ENCODE measurements at places on chromosomes 5 and 9. TPM values are rescaled to one million over a fixed set of nuclear protein-coding genes. Genes with fewer than 3 reads are reported as not detected.

The ENTPD2 gene
- not detected for total RNA-seq

- DNase-seq = no peak
Observed at GRCh38 chr9:92404042-92404836, at the start of gene OGN. TSS of gene OGN (minus strand) at chr9:92404578. CDS start at chr9:92403407, 1,171 bp downstream.

The IFNA2 gene
- total RNA-seq = not detected

The IL3 gene
- not detected for total RNA-seq

DNA sequence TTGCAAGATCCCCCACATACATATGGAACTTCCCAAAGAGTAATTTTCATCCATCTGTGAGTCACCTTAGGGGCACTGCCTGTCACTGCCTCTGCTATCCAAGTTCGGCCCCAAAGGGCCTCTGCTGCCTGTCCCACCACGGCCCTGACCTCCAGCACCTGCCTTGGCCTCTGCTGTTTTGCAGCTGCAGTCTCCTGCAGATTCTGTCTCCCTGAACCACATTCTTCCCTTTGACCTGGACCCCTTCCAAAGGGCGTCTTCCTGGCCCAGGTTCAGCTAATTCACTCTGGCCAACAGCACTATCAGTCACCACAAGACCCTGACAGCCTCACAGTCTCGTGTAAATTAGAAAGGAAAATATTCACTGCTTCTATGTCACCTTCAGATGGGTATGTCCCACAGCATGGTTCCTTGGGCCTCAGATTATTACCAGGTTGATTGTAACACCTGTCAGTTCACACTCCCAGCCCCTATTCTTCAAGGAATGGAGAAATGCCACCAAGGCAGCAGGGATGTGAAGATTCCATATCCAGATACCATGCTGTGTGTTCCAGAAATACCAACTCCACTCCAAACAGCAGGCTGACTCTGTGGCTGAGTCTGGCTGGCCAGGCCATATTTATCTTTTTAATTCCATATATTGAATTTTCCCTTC is 479.3 kb downstream of the ARHGEF28 start:
- DNase-seq = no peak

The SLC25A2 gene
- 0.11 TPM for total RNA-seq

DNA sequence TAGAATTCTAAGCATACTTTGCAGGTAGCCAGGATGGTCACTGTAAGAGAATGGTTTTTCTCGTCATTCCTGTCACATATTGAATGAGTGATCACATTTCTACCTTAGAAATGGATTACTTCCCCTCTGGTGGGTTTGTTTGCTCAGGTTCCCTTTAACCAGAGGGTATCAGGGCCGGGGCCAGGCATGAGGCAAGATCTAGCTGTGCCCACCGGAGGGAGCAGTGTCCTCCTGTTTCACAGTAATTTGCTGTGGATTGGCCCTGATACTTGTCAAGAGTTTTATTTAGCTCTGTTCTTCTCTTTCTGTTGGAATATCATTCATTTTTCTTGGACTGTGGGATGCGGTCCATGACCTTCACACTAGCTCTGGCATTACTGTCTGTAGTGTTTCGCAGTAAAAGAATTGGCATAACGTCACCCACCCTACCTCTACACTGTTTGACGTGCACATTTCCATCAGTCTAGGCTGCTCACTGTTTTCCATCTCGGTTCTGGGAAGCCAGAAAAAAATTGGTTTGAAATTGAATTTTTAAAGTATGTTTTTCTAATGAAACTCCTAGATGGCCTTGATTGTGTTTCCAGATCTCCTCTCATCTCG is 42.4 kb upstream of the ZBED3 start:
- peak; percentile 41 for DNase-seq

The TMEM171 gene
- 4.8 TPM for total RNA-seq

The CFAP90 gene
- 0.16 TPM for total RNA-seq

DNA sequence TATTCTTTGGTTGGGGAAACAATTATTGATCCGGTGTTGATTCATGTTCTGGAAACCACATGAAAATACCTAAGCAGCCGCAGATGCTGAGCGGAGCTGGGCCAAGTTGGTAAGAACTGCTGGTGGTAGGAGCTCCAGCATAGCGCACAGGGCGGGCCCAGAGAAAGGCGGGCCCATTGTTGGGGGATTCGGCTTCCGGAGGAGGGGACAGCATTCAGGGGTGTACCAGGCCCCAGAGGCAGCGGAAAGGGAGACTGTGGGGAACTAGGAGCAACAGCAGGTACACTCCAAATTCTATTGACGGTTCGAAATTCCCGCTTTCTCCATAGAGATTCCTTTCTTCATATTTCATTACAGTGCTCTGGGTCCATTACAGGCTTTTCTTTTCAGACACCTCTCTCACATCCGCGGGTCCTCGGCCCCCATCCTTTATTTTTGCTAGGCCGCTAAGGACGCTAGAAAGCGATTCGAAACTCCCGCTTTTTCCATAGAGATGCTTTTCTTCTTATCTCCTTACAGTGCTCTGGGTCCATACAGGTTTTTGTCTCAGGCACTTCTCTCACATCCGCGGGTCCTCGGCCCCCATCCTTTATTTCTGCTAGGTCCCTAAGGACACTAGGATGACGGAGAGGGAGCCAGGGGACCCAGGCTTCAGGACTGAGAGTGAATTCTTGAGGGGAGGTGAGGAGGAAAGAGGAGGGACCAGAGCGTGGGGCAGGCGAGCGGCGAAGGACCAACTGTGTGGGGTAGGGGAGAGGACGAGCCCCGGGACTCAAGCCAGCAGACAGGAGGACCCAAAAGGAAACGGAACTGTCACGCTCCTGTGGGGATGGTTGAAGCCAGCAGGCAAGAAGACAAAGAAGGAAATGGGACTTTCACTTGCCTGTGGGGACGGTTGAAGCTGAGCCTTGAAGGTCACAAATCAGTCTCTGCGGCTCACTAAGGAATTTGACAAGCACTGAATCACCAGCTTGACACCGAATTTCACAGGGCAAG is at the start of gene CCDC152:
TSS of gene CCDC152 (plus strand) at position 213 of the 996 bp plus-strand sequence. CDS start 2,304 bp downstream, outside the sequence.
- no peak for DNase-seq

The VLDLR gene
- total RNA-seq = 35.5 TPM

The HAVCR1 gene
- total RNA-seq = not detected

The FBXL7 gene
- 9.4 TPM for total RNA-seq

- DNase-seq = no peak
Observed at GRCh38 chr9:87054999-87055686, 107.8 kb upstream of the GAS1 start.

GRCh38 chr9:74861773-74862474 is 25.8 kb downstream of the TRPM6 start:
- DNase-seq = peak; percentile 19

The ANKRD18B gene
- 4.8 TPM for total RNA-seq

DNA sequence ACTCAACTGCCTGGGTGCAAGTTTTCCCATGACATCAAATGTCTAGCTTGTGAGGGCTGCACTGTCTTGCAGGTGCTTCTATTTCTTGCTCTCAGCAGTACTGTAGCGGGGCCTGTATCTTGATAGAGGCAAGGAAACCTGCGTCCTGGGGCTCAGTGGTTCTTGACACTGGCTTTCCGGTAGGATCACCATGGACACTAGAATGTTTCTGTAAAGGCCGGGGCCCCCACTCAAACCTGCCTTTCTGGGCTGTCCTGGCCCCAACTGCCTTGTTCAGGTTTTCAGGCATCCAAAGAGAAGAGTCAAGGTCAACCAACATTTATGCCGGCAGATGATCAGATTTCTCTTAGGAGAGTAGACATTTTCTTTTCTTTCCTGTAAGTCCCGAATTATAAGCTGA is 26.7 kb upstream of the TENT4A start:
- no peak for DNase-seq

DNA sequence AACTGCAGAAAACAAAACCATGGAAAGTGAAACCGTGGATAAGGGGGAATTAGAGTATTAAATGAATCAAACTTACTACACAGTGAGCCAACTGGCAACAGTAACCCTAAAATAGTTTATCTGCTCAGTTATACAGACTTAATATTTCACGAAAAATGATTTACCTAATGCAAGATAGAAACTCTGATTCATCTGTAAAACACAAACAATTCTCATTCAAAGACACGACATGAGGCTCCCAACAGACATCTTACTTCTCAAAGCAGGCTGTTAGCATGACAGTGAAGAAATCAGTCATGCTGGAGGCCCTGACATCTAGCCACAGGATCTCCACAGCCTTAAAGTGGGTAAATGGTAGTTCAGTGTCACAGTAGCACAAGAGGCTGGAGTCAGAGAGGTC is 131.2 kb downstream of the FBN2 start:
- DNase-seq = no peak

DNA sequence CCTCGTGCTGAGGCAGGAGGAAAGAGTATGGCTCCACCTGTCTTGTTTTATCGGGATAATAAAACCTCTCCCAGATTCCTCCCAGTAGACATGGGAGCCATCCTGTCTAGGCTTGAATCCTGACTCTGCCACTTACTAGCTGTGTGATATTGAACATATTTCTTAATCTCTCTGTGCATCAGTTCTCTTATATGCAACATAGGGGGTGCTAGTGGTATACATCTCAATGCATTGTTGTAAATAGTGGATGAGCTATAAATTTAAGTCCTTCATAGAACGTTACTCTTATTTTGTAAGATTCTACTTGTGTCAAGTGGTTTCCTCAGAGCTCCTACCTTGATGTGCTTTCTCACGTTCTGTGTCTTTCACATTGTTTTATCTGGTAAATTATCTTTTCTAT is 417.7 kb upstream of the POU5F2 start:
- DNase-seq = no peak

The NAIF1 gene
- 11.9 TPM for total RNA-seq

- DNase-seq = no peak
Observed at GRCh38 chr5:32317041-32317440, 4.3 kb upstream of the MTMR12 start.

DNA sequence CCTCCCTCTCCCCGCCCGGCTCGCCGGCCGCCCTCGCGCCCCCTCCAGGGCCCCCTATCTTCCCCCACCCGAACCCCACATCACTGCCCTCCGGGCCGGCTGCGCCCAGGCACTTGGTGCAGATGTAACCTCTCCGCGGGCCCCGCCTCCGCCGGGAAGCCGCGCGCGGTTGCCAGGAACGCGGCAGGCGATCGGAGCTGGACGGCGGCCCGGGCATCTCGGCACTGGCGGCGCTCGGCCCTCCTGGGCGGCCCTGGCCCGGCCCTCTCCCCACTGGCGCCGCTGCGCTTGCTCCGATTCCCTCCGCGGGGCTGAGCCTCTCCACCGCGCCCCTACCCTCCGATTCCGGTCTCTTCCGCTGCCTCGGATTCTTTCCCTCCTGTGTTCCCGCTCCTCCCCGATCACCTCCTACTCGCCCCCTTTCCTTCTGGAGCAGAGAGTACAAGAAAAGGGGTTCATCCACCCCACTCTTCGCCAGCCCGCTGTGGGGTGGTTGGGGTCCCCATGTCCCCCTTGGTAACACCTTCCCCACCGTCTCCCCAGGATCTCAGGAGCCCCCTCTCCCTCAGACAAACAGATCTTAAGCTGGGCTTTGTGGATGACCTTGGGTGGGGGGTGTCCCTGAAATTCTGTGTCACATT is 70.6 kb downstream of the C9orf50 start:
- DNase-seq = no peak

The TEX48 gene
- total RNA-seq = not detected

- no peak for DNase-seq
Observed at GRCh38 chr5:92401-93220, 643 bp downstream of the PLEKHG4B start.

- DNase-seq = no peak
Observed at GRCh38 chr9:34793428-34793827, 83.5 kb upstream of the CCL21 start.

DNA sequence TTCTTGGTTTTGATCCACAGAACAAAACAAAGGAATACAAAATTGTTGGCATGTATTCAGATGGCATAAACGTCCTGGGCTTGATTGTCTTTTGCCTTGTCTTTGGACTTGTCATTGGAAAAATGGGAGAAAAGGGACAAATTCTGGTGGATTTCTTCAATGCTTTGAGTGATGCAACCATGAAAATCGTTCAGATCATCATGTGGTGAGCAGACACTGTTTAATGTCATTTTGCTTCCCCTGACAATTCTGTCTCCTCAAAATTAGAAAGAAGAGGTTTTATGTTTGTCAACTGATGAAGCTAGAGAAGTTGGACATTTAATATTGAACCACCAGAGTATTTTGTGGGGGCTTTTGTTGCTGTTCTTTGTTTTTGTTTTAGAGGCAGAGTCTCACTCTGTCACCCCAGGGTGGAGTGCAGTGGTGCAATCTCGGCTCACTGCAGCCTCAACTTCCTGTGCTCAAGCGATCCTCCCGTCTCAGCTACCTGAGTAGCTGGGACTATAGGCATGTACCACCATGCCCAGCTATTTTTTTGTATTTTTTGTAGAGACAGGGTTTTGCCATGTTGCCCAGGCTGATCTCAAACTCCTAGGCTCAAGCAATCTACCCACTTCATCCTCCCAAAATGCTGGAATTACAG is 82.0 kb downstream of the SLC1A1 start:
- no peak for DNase-seq

- no peak for DNase-seq
Observed at GRCh38 chr9:124792257-124793014, 15.5 kb downstream of the OLFML2A start.

The UNC5A gene
- total RNA-seq = 0.08 TPM

GRCh38 chr9:28720746-28721145 is 1147.5 kb upstream of the C9orf72 start:
- no peak for DNase-seq

DNA sequence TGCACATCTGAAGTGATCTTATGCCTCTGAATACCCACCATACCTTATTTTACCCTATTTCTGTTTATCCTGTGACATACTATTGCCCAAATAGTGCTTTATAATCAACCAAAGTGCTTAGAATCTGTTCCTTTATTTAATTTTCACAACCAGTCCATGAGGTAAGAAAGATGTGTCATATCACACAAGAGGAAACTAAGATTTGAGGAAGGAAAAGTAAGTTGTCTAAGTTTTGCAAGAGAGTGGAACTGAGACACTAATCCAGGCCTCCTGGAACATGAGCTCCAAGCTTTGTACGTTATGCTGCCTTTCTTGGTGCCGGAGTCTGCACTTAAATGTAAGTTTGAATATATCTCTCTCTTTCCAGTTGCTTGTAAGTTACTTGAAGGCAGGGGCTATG is 17.2 kb downstream of the KDM3B start:
- DNase-seq = no peak

DNA sequence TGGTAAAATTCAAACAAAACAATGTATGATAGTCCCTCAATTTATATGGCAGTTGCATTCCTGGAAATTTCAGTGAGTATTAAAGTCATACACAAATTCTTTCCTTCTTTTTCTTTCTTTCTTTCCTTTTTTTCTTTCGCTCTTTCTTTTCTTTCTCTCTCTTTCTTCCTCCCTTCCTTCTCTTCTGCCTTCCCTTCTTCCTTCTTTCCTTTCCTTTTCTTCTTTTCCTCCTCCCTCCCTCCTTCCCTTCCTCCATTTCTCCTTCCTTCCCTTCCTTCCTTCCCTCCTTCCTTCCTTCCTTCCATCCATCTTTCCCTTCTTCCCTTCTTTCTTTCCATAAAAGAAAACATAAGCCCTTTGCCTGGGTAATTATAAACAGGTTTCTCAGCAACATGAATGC is 58.1 kb upstream of the HSPB3 start:
- DNase-seq = no peak

DNA sequence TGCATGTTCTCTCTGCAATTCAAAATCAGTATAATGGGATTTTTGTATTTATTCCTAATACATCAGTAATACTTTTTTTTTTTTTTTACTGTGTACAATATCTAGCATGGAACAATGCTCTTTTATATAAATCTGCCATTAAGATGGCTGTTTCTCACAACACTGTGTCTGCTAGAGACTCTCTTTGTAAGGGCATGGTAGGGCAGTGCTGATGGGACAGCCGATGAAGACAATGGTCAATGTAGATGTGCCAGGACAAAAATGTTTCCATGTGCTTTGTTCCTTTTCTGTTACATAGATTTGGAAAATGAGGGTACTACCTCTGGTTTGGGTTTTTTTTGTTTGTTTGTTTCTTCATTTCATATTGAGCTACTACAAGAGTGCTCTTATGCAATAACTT is 95.3 kb upstream of the ITGA2 start:
- no peak for DNase-seq
